ENCODE measurements at places on chromosomes 2 and 18. TPM values are rescaled to one million over a fixed set of nuclear protein-coding genes. Genes with fewer than 3 reads are reported as not detected.
A peak's percentile ranks its signal among the peaks of the same experiment; 100 is the strongest.

- no peak for DNase-seq
Measured at GRCh38 chr2:111932841-111933291, 34.5 kb downstream of the MERTK start.

DNA sequence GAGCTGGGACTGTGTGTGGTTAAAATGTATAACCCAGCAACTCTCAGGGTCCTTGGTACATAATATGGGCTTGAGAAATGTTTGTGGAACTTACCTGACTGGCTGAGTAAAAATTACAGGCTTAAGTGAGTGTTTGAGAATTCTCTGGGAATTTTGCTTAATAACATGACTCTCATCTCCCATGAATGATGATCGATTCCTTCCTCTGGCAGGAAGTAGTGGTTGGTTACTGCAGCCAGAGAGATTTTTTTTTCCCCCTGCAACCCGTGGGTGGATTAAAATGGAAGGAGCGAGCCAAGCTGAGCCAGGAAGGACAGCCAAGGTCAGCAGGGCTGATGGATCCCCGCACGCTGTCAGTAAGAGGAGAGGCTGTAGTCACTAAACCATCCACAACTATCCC, 40.6 kb upstream of the RFX8 start:
- DNase-seq: peak; percentile 75

DNA sequence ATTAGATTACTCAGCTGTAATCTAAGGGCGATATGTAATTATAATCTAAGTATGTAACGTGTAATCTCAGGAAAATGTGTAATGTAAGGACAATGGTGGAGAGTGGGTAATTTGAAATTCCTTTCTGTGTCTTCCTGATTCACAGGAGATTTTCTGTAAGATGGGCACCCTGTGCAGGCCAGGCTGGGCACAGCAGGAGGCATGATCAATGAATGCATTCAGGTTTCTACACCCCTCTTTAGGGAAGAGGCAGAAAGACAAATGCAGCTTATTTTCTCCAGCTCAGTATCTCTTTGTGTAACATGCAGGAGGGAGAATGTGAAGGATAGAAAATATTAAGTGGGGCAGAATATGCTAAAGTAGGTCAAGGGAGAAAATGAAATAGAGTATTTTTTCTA, 320.1 kb downstream of the PIK3C3 start:
- DNase-seq: no peak

DNA sequence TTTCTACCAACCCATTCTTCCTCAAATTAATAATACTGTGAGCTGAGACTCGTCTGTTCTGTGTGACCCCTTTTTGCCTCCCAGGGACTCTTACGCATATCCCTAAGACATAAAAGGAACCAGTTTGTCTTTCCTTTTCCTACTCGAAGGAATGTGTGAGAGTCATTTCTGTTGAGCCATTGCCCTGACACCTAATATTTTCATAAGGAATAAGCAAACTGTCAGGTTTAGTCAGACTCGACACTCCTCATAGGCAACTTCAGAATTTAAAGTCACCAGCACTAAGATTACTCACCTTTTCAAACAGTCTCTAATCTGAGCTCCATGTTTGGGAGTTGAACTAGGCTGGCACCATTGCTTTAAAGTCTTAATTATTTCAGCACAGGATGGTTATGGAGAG, 305.5 kb downstream of the IKZF2 start:
- peak; percentile 88 for DNase-seq

- no peak for DNase-seq
Measured at GRCh38 chr18:35466334-35466733, 31.4 kb downstream of the INO80C start.

- no peak for DNase-seq
Measured at GRCh38 chr18:71798986-71799673, 745.0 kb downstream of the CBLN2 start.

- DNase-seq: no peak
Measured at GRCh38 chr2:105439141-105439540, 40.3 kb upstream of the FHL2 start.

DNA sequence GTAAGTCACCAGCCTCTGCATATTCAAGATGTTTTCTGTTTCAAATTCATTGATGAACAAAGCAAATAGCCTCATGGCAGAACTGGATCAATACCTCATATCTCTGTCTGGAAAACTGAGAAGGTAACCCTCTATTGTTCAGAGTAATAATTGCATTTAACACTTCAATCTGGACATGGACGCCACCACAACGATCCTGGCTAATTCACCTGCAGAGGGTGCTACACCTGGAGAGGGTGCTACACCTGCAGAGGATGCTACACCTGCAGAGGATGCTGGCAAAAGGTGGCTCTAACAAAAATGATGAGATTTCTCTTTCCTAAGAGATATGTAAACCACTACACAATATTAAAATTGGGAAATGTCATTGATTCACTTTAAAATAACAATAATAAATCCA, 183.1 kb upstream of the HNRNPA3 start:
- no peak for DNase-seq

DNA sequence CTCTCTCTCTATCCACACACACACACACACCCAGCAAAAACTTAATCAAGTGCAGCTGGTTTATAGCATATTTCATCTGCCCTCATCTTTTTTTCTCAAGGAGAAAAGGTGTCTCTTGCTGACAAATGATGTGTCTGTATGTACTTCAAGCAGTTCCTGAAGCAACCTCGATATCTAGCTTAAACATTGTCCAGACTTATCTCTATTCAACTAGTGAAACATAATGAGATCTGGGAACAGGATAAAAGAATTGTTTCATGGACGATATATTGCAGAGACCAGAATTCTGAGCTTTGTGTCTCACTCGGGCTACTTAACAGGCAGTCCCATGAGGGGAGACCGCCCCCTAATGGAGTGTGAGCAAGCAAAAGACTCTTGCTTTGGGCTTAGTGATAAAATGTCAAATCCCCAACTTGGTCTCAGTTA, 929.2 kb upstream of the SOX11 start:
- no peak for DNase-seq

GRCh38 chr2:28068088-28068487, 177.6 kb downstream of the BABAM2 start:
- no peak for DNase-seq

DNA sequence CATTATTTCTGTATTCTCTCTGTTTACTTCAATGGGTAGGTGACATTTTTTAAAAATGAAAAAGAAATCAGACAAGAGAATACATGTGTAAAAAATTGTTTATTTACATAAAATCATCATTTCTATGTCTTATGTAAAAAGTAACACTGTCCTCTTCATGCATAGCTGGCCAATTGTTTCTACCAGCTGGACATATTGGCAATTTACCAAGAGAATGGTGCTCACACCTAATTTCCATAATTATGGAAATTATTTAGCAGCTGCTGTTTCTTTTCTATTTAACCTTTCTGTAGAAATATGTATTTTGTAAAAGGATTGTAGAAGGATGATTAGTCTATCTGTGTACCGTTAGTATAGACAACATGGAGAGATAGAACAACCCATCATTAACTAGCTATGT, 791.9 kb downstream of the TRIB2 start:
- no peak for DNase-seq

Gene ABCG8
- total RNA-seq: not detected

Gene CRACDL
- not detected for total RNA-seq

Gene SULT1C3
- not detected for total RNA-seq

Gene GAL3ST2
- not detected for total RNA-seq

Gene VIT
- total RNA-seq: not detected

All from GM23248 (cell line).